Colonic mucosa (tissue), 4 donors: ENCODE measurements at places on chromosomes 3 and 15.

- DNase-seq, result peak; percentile 11
Measured at GRCh38 chr15:101049282-101049681, 130.1 kb downstream of the LRRK1 start.

- peak; percentile 34 for DNase-seq
Measured at GRCh38 chr3:71694358-71694999, 30.7 kb downstream of the EIF4E3 start.

DNA sequence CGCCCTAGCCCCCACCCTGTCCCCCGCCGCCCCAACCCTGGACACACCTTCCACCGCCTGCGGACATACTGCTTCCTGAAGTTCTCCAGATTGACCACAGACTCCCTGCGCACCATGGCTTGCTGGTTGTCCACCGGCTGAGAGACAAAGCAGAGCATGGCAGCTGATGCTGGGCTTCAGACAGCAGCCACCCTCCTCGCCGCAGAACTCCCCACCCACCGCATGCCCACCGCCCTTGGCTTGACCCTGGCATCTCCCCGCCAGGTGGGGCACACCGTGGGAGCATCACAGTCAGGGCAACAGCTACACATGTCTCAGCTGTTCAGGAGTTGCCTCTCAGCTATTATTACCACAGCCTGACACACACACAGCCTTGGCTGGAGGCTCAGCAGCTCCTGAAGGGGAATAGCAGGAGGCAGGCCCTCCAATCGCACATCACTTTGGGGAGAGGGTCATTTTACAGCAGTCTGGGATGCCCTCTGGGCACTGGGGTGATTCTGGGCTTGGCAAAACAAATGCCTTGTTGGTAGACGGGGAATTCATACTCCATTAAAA, 78.4 kb upstream of the HERC1 start:
- DNase-seq, result no peak

- no peak for DNase-seq
Measured at GRCh38 chr3:146221276-146221675, 29.6 kb downstream of the PLSCR4 start.

DNA sequence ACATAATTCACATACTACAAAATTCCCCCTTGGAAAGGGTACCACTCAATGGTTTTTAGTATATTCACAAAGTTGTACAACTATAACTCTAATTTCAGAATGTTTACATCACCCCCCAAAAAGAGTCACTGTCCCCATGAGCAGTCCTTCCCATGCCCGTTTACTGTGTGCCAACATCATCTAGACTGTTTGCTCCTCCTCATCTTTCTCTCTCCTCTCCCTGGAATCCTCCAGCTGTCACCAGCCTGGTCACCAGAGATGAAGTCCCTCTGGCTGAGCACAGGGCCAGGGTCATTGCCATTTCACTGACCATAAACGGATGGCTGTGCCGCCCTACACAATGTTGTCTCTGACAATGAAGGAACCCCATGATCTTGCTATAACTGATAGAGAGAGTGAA, 45.2 kb downstream of the C2CD4B start:
- no peak for DNase-seq

DNA sequence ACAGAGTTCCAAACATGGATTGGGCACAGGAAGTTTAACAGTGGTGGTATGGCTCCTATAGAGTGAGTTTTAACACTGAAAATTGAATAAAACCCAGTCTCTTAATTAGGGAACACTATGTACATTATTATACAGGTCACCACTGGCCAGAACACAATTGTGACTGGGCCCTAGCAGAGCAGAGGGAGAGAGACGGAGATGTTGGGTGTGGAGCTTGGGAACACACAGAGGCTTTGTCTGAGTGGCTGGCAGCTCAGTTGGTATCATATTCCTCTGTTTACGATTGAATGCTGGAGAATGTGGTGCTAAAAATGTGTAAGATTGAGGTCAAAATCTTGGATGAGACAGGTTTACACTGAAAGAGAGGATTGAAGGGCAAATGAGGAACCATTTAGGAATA, 6.8 kb upstream of the MOBP start:
- no peak for DNase-seq

- DNase-seq, result no peak
Measured at GRCh38 chr3:151593928-151594327, 133.1 kb upstream of the IGSF10 start.
